ENCODE measurements at places on chromosomes 12 and 14.

DNA sequence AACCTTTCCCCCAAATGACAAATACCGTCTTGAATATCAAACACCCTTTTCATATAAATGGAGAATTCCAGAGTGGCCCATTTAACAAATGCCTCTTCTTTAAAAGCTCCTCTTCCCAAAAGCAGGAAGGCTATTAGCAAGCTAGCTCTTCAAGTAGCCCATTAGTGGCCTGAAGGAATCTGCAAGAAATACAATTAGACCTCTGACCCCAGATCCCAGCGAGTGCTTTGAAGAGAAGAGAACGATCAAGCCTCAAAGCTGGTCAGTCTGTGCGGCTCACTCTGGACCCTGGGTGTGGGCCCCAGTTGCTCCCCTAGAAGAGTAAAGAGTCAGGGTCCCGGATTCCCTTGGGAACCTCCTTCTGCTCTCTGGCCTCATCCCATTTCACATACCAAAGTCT is 325.6 kb downstream of the NUAK1 start:
- DNase-seq, result no peak

DNA sequence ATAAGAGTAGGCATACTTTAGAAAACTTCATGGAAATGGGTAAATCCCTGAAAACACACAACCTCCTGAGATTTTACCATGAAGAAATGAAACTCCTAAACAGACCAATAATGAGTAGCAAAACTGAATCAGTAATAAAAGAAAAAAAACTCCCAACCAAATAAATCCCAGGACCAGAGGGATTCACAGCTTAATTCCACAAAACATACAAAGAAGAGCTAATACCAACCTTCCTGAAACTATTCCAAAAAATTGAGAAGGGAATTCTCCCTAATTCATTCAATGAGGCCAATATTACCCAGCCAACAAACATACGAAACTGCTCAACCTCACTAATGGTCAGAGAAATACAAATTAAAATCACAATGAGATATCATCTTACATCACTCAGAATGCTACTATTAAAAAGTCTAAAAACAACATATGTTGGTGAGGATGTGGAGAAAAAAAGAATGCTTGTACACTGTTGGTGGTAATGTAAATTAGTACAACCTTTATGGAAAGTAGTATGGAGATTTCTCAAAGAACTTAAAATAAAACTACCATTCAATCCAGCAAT is 97.3 kb upstream of the ST8SIA1 start:
- DNase-seq, result no peak

GRCh38 chr12:5188472-5188871 is 144.8 kb downstream of the KCNA5 start:
- DNase-seq, result no peak

- DNase-seq, result no peak
Measured at GRCh38 chr12:58678753-58679152, 241.6 kb downstream of the LRIG3 start.

GRCh38 chr12:11524446-11524845 is 125.0 kb upstream of the ETV6 start:
- DNase-seq, result no peak

GRCh38 chr12:76623931-76624330 is 64.4 kb upstream of the OSBPL8 start:
- no peak for DNase-seq

- no peak for DNase-seq
Measured at GRCh38 chr14:58740379-58740935, 102.7 kb downstream of the DACT1 start.

- DNase-seq, result no peak
Measured at GRCh38 chr12:103794309-103795213, 46.5 kb downstream of the NT5DC3 start.

Measured in HuH-7 (cell line).